Epithelial cell of esophagus (primary cell): ENCODE measurements at places on chromosomes 3 and 15.

DNA sequence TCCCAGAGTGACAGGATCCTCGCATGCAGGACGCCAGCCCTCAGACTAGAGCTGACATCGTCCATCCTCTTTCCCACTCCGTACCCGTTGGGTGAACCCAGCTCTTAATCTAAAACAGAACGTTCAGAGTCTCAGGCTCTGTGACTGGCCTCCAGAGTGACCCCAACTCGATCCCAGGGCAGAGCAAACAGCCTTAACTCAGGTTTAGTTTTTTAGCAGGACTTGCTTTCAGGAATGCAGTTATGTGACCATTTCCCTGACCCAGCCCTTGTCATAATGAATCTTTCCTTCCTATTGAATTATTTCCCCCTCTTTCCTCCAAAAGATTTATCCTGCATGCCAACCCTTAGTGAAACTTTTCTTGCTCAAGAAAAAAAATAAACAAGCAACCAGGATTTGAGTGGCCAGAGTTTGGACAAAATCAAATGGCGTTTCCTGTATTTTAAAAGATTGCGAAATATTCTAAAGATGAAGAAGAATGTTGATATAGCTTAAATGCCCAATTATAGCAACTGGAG is 47.8 kb upstream of the RARB start:
- DNase-seq: no peak

DNA sequence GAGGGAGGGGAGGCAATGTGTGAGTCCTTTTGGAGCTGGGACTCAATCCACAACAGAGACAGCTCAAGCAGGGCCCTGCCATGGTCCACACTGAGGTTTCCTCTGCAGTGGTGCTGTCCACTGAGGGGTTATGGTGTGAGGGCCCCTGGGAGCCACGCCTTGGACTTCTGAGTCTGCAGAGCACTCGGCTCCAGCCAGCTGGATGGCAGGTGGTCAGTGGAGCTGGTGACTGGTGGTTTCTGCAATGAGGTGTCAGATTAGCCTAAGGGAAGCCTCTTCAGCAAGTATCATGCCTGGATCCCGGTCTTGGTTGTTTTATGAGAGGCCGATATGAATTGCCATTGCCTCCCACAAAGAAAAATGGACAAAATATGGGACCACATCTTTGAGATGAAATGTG is 21.7 kb downstream of the LSM3 start:
- no peak for DNase-seq

DNA sequence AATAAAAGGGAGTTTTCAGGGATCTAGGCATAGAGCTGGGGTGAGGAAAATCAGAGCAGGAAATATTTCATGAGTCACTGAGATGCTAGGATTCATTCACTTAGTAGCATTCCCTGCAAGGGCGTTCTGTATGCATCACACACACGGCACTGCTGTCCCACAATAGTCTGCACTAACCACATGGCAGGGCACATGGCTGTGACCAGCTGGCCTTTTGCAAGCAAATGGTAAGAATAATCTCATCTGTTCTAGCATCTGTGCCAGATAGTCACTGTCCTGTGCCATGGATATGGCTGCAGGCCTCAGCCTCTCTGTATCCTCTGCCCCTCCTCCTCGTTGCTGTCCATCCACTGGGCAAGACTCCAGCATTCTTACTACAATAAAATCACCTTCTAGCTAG is 37.8 kb downstream of the BOC start:
- DNase-seq: peak; percentile 84

GRCh38 chr15:40053831-40054604 is 15.0 kb upstream of the SRP14 start:
- no peak for DNase-seq

GRCh38 chr15:51401872-51402517 is 60.5 kb downstream of the GLDN start:
- DNase-seq: peak; percentile 47

- no peak for DNase-seq
These were observed 138.4 kb downstream of the RSRC1 start for GRCh38 chr3:158248261-158248660.

GRCh38 chr3:139299261-139300132 is 44.3 kb upstream of the MRPS22 start:
- DNase-seq: peak; percentile 47

DNA sequence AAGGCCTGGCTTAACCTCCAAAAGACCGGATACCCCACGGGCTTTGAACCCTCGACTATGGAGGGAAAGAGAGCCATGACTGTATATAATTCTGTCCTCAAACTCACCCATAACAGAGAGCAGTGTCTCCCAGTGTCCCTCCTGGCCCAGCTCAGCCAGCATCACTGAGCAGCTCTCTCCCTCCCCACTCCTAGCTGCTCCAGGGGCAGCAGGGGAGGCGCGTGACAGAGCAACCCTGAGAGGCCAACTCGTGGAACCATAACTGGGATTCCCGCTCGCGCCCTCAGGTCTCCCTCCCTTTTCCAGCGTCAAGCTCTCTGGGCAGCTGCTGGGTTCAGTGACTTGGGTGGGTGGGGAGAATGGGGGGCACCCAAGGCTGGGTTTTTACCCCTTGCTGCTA is 561 bp upstream of the CPLX3 start:
- DNase-seq: no peak

- no peak for DNase-seq
These were observed 5.1 kb upstream of the VHL start for GRCh38 chr3:10136426-10137005.

DNA sequence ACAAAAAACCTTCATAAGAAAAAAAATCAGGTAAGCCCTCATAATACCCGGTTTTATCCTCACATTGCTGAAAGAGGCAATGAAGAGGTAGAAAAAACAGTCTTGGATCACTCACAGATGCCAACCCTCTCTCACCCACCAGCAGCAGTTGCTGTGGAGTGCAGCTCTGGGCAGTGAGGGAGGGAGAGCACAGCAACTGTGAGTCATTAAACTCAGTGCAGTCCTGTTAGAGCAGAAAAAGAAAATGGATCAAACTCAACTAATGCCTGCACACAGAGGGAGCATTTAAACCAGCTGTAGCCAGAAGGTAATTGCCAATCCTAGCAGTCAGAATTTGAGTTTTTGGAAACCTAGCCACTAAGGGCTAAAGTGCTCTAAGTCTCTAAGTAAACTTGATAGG is 1050.6 kb upstream of the ALCAM start:
- DNase-seq: peak; percentile 15

- no peak for DNase-seq
These were observed 433.8 kb upstream of the RBMS3 start for GRCh38 chr3:28846971-28847478.

DNA sequence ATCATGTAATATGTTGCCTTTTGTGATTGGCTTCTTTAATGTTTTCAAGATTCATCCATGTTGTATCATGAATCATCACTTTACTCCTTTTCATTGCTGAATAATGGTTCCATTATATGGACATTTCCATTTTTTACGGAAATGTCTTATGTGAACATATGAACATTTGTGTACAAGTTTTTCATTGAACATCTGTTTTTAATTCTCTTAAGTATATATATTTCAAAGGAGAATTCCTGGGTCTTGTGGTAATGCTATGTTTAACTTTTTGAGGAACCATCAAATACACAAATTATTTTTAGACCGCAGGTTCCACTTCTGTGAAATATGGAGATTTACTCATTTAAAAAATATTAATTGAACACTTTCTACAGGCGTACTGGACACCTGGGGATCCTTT is 85.7 kb downstream of the ARIH1 start:
- no peak for DNase-seq

DNA sequence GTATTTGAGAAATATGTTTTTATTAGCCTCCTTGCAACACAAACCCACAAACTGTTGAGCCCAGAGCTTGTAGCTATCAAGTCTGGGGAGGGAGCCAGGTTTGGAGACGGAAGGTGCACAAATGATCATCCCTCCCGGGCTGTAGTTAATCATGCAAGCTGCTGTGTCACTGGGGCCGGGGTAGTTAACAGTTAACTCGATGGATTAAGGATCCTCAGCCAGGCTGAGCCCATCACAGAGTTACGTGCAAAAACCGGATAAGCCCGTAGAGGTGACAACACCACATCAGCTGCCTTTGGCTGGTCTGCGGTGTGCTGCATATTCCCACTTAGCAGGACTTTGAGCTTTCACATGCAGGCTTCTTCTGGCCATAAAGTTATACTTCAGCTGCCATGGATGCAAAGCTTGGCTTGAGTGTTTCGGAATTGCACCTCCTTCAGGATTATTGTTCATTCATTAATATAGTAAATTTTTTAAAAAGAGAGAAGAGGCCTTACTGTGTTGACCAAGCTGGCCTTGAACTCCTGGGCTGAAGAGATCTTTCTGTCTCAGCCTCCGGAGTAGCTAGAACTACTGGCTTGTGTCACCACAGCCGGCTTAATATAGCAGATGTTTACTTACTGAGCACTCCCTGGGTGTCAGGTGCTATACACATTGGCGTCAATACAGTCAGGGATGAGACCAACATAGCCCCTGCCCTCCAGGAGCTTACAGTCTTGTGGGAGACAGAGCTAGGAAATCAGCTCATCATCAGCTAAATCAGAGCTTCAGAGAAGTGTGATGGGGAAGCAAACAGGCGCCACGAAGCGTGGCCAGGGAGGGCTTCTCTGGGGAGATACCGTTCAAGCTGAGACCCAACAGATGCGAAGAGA is 226.8 kb upstream of the BHLHE40 start:
- no peak for DNase-seq

DNA sequence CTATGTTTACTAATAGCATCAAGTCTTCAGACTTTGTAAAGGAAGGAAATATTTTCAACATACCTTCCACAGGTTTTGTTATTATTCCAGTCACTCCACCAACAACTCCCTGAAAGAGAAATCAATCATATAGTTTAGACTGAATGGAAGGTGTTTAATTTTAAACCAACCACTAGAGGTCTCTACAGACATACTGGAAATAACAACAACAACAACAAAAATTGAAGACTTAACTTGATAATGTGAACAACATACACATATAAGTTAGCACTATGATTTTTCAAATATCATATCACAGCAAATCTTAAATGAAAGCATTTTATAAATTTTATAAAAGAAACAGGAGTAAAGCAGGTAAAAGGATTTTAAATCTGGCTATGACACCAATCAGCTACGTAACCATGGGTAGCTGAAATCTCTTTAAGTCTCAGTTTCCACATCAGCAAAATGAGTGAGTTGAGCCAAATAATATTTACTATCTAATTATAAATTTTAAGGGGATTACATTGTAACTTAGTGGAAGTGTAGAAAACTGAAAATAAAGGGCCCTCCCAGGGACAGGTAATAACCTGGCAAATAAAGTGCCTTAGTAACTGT is 188.2 kb downstream of the VPS13C start:
- DNase-seq: peak; percentile 32

DNA sequence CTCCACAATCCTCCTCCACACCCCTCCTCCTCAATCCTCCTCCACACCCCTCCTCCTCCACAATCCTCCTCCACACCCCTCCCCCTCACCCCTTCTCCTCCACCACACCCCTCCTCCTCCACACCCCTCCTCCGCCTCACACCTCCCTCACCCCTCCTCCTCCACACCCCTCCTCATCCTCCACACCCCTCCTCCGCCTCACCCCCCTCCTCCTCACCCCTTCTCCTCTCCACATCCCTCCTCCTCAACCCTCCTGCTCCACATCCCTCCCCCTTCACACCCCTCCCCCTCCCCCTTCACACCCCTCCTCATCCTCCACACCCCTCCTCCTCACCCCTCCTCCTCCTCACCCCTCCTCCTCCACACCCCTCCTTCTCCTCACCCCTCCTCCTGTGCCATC is 69.8 kb upstream of the BLM start:
- DNase-seq: no peak

GRCh38 chr3:109926376-109926775 is 589.0 kb upstream of the DPPA4 start:
- no peak for DNase-seq

DNA sequence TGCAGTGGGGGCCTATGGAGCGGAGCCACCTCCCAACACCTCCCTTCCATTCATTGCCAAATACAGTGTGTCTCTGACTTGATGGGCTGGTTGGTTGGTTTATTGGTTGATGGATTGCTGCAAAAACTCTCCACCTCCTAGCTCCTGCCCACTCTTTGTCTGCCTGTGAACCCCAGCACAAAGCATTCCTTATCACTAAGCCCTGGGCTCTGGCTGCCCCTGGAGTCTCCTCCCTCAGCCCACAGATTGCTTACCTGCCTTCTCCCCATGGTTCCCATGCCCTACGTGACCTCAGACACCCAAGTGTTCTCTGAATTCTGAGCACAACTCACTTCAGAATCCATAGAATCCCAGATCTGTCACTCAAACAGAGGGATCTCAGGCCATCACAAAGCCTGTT is 139.1 kb upstream of the TPM1 start:
- DNase-seq: no peak

GRCh38 chr3:97841956-97842355 is 20.1 kb downstream of the CRYBG3 start:
- no peak for DNase-seq

GRCh38 chr3:101665851-101666250 is 11.1 kb downstream of the ZBTB11 start:
- DNase-seq: no peak

DNA sequence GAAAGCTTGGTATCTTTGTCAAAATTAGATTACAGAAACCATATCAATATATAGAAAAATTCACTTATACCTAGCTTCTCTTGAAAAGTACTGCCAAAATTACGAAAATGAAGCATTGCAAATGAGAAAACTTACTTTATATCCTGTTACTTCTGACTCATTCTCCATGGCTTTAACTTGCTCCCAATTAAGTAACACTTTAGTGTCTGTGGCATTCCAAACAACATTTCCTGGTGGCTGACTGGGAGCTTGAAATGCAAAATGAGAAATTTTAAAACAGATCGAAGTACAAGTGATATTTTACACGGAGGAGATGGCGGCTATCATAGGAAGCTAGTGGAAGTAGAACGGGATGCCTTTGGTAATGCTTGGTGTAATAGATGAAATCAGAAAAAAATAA is 347.3 kb downstream of the CNTN3 start:
- DNase-seq: no peak

DNA sequence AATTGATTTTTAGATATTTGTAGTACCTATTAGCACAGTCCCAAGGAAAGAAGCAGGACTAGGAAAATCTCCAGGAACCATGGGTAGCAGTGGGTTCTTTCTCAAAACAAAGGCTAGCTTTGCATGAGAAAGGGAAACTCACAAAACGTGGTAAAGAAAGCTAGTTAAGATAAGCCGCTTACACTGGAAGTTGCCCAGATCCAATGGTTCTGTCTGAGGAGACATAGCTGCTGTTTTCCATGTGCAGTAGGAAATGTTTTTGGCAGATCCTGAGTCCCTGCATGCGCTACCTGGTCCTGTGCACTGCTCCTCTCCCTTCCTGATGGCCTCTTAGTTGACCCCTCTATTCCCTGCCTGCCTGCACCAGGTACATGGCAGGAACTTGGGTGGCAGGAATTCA is 60.4 kb downstream of the TFG start:
- no peak for DNase-seq
